CD4-positive, alpha-beta memory T cell (primary cell): ENCODE measurements at places on chromosomes 4 and X.

GRCh38 chrX:138719396-138719795, 7.9 kb upstream of the FGF13 start:
- no peak for DNase-seq

- DNase-seq = no peak
Observed at GRCh38 chr4:146072376-146072775, 103.1 kb upstream of the LSM6 start.

DNA sequence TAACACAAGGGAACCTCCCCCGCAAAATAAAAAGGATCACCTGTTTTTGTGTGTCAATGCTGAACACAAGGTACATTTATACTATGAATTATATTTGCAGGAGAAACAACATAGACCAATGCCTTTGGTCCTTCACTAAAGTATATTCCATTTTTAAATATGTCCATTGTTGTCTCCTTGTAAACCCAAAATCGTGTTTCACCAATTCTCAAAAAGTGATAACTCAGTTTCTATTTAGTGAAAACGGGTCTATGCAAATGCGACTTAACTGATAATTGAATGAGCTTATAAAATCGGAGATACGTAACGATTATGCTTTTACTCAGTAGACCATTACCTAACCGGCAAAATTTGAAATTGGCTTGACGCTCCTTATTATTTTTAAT, 2.1 kb downstream of the BRWD3 start:
- no peak for DNase-seq

- no peak for DNase-seq
Observed at GRCh38 chrX:1416965-1417760, 25.2 kb upstream of the SLC25A6 start.
